Activated naive CD4-positive, alpha-beta T cell treated with anti-CD3 and anti-CD28 coated beads, Interleukin-2, amount 50 U/mL, for 16 hours (primary cell): ENCODE measurements at places on chromosomes 1 and 21.

- no peak for DNase-seq
These were observed 37.3 kb upstream of the STUM start for GRCh38 chr1:226511296-226511695.

DNA sequence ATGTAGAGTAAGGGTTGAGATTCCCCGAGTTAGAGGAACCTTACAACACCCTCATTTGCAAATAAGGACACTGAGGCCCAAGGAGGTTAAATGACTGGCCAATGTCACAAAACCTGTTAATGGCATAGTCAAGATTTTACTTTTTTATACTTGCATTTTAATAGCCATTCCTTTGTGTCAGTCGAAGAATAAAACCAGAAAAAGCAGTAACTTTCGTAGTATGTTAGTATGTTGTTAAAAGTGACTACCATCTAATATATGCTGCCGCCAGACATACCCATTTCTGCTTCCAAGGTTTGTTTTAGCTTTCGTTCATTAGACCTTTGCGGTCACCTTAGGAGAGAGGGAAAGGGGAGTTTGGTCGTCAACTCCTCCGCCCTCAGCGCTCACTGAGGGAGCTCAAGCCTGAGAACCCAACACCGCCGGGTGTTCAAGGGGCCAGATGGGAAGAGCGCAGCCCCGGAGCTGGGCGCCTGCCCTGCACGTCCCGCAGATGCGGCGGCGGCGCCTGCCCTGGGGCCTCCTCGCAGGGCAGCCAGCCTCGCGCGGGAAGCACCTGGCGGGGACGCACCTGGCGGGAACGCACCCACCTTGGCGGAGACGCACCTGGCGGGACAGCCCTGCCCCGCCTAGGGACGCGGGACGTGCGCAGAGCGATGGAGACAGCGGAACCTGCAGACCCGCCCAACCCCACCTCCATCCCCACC, 466 bp downstream of the VPS26C start:
- no peak for DNase-seq

- DNase-seq: no peak
These were observed 481.7 kb upstream of the RUNX1 start for GRCh38 chr21:35530766-35531165.

DNA sequence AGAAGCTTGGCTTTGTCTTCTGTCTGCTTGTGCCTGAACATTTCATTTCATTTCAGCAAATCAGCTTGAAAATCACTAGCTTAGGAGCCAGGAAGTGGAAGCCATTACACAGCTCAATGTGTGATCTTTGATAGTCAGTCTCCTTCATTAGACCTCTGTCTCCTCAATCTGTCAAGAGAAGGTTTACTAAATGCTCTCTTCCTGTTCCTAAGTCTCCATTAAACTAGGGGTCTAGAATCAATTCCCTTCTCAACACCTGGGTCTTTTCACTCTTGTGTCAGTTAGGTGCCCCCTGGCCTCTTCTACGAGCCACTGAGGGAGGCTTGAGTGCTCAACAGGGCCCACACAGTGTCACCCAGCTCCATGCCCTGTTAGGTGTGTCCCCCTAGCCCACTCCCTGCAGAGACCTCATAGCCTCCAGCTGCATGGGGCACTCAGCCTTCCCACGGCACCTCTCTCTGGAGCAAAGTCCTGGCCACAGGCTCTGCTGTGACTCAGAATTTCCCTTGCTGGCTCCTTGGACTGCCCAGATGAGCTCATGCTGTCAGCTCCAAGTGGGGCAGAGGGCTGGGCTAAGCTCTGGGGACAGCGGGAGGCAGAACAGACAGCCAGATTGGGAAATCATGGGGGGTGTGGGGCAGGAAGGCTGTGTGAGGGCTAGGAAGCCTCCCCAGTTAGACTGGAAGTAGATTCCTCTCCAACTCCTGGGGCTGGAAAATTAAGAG, 115.7 kb upstream of the IPO9 start:
- DNase-seq: no peak

GRCh38 chr1:203465146-203465798, 10.3 kb upstream of the PRELP start:
- no peak for DNase-seq

- no peak for DNase-seq
These were observed 2.1 kb downstream of the SDE2 start for GRCh38 chr1:225996946-225997545.

DNA sequence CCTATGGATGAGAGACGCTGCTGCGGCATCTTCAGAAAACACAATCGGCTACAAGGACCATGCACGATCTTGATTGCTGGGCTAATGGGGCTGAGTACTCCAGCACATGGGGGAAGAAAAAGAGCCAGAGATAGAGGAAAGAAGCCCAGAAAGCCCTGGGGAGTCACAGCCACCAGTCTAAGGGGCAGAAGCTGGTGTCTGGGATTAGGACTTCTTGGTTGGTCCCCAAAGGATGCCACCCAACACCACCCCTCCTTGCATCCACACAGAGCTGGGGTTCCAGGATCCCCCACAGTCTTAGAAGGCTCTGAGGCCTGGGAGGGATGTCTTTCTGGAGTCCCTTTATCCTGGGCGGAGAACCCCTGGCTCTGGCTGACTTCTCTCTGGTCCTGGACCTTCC, 98.4 kb upstream of the TARDBP start:
- DNase-seq: no peak

GRCh38 chr21:29082046-29082815, 8.8 kb upstream of the CCT8 start:
- DNase-seq: no peak

- DNase-seq: no peak
These were observed 81.0 kb upstream of the NR5A2 start for GRCh38 chr1:199946305-199947155.

- no peak for DNase-seq
These were observed 10.2 kb downstream of the PLXNA2 start for GRCh38 chr1:208233978-208234377.

DNA sequence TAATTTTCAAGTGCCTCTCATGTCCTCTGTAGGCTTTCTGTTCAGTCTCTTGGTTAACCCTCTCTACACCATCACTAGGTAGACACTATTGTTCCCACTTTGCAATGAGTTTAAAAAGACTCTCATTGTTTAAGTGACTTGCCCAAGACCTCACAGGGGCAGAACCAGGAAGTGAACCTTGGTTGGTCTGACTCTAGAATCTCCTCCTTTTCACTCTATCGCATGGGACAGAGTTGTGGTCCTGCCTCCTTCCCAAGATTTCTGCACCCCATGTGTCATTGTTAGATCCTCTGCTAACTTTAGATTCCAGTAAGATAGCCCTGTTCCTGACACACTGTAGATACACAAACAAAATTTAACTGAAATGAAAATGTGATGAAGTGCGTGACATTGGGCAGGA, 481.7 kb upstream of the USP24 start:
- no peak for DNase-seq

GRCh38 chr21:46183910-46184624, at the start of gene SPATC1L:
TSS of gene SPATC1L (minus strand) at chr21:46184459. CDS start at chr21:46182816, 1,643 bp downstream.
- DNase-seq: peak; percentile 37

DNA sequence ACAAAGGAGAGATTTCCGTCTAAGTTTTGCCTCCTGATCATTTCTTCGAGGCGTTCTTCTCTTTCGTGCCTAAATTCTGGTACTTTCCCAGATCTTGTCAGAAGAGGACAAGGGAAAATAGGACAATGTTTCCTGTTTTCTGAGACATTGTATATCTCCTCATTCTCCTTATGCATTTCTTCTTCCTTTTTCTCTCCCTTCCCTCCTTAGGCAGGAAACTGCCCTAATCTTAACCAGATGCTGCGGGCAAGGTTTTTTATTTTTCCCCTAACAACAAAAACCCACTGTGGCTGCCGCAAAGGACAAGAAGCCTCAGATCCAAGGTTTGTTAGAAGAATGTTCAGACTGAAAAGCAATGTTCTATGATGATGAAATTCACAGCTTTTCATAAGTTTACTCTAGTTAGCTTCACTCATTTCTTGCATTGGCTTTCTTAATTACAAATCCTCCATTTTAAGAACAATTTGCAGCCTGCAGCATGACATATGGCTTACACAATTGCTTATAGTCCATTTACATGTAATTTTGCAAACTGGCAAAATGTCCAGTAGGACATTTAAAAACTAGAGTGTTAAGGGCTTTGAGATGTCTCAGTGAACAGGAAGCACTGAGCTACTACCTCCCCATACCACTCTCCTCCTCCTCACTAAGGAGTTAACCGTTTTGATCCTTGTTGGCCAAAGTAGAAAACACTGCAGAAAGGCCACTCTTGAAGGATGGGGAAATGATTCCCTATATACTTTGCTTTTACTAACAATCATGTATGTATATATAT, 624 bp downstream of the CTSK start:
- no peak for DNase-seq

DNA sequence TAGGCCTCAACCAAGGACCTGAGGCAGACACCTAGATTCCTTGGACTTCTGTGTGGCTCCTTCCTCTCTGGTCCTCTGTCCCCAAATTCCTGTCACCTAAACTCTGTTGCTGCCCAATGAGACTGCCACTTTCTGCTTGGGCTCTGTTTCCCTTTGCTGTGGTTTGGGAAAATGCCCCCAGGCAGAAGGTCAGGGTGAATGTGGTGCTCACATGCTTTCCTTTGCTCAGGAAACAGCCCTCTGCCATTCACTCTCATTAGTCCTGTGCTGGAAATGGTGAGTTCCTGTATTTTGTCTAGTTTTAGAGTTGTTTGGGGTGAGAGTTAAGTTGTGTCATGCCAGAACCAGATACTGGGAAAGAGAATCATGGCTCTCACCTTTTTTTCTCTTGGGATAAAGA, 22.7 kb upstream of the SHE start:
- DNase-seq: no peak

- DNase-seq: no peak
These were observed 108.3 kb downstream of the HIVEP3 start for GRCh38 chr1:41810446-41810845.

GRCh38 chr1:67791261-67791660, 42.0 kb downstream of the GNG12 start:
- no peak for DNase-seq

- no peak for DNase-seq
These were observed 401.2 kb upstream of the VAMP3 start for GRCh38 chr1:7369866-7370265.

- no peak for DNase-seq
These were observed 34.7 kb upstream of the CLSTN1 start for GRCh38 chr1:9858293-9859035.
